EH (cell line): ENCODE measurements at places on chromosomes 3 and 15.

DNA sequence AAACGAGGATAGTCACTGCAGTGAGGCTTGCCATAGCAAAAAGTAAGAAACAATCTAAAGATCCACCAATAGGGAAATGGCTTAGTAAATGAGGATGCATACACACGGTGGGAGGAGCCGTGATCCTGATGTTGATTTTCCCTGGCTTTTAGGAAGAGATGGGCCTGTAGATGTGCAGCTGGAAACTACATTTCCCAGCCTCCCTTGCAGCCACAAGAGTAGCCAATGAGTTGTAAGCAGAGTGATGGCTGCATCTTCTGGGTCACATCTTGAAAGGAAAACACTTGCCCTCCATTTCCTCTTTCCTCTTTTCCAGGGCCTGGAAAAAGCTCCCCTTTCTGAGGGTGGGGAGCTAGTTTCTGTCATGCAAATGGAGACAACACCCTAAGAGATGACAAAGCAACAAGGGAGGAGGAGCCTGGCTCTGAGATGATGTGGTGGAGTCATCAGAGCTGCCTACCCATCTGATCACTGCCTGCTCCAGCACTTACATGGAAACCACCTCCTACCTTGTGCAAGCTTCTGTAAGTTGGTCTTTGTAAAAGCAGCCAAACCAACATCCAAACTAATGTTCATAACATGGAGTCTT lies 139.1 kb downstream of the TLE3 start:
- DNase-seq: peak; percentile 20

GRCh38 chr3:133494469-133494868 lies 79.0 kb upstream of the CDV3 start:
- peak; percentile 25 for DNase-seq

- no peak for DNase-seq
These were observed 4.8 kb upstream of the ARPIN start for GRCh38 chr15:89917442-89918101.

GRCh38 chr3:49217688-49218470 lies 46.5 kb downstream of the KLHDC8B start:
- no peak for DNase-seq

DNA sequence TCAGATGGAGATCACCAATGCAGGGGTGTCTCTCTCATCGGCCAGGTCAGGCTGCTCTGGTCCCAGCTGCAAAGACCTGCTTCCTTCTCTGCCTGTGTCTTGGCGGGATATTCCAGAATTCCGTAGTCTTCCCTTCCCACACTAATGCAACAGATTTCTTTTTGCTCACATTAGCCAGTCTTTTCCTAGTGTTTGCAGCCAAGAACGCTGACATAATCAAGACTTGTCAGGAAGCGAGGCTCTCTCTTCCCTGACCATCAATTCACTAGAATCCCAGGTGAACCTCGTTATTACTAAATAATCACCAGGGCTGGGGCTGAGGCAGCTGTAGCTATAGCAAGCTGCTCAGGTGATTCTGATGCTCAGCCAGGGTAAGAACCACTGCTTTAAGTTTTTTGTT lies 43.2 kb upstream of the ACKR4 start:
- DNase-seq: no peak

GRCh38 chr15:38671006-38671387 lies 106.4 kb upstream of the RASGRP1 start:
- no peak for DNase-seq

DNA sequence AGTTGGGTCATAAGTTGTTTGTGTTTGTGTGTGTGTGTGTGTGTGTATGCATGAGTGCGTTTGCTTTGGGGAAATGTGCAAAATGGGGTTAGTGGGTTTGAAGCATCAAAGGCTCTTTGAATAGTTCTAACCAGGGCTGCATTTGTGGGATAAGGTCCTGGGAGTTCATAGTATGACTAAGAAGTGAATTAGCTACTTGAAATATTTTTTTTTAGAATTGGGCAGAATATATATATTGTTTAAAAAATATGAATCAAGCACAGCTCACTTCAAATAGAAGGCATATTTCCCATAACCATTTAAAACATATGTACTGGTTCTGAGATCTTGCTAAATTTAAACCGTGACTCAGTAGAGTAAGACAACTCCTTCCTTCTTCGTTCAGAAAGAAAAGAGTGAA lies 43.1 kb downstream of the IGF2BP2 start:
- peak; percentile 75 for DNase-seq

GRCh38 chr3:193572426-193572908 lies 17.8 kb upstream of the ATP13A4 start:
- peak; percentile 69 for DNase-seq

GRCh38 chr3:195394700-195395099 lies 48.1 kb downstream of the ACAP2 start:
- DNase-seq: peak; percentile 20

- peak; percentile 53 for DNase-seq
These were observed 178.0 kb downstream of the TPRG1 start for GRCh38 chr3:189349772-189350171.

DNA sequence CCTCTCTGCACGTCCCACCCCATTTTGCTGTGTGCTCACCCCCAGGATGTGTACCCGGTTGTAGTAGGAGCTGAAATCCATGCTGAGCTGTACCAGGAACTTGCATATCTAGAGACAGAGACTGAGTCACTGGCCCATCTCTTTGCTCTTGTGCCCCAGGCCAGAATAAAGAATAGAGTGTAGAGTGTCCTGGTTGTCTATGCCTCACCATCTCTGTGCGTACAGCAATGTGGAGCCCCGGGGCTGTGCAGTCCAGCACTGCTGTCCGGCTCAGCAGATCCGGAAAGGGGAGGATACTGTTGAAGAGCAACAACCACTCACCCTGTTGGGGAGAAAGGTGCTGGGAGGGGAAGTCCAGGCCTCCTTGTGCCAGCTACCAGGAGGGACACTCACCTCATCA lies 2.6 kb downstream of the DALRD3 start:
- DNase-seq: no peak

- DNase-seq: peak; percentile 24
These were observed 56.8 kb downstream of the DNAH1 start for GRCh38 chr3:52372822-52373504.

- DNase-seq: no peak
These were observed 11.3 kb downstream of the CYP19A1 start for GRCh38 chr15:51327081-51327480.

DNA sequence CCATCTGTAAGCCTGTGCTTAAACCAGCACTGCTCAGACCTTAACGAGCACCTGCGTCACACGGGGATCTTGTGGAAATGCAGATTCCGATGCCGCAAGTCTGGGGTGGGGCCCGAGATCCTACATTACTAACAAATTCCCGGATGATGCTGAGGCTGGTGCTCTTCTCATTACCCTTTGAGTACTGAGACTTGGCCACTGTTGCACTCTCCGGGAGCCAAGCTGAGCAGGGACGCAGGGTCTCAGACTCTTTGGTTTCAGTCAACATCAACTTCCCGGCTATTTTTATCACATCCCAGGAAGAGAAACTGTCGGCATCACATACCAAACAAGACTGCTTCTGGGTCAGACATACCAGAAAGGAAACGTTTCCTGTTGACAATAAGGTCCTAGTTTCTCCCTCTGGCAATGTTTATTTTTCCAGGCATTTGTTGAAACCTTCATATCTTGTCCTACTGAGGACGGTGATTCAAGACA lies 276.6 kb downstream of the SHQ1 start:
- peak; percentile 58 for DNase-seq

- no peak for DNase-seq
These were observed 84.0 kb upstream of the CACNA2D3 start for GRCh38 chr3:54038391-54038790.

- DNase-seq: no peak
These were observed 3.1 kb downstream of the FEZF2 start for GRCh38 chr3:62370112-62370857.

DNA sequence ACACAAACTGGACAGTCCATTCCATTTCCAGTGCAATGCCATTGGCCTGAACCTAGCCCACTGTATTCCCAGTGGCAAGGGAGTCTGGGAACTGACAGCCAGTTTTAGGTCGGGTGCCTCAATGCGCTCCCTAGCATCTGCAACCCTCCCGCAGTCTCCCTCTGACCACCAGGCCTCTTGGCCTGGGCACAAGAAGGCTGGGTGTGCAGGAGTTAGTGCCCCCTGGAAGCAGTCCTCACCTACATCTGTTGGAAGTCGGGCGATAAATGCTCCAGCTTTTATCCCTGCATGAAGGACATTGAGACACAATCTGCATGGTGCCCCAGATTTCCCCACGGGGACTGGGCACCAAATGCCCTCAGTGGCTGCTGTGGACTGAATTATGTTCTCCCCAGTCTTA lies 12.7 kb downstream of the C3orf22 start:
- no peak for DNase-seq

GRCh38 chr3:142660383-142660782 lies 63.5 kb upstream of the TRPC1 start:
- DNase-seq: no peak
